Activated T-helper 1 cell treated with anti-CD3 and anti-CD28 coated beads, Interleukin-2, amount 50 U/mL, for 16 hours (primary cell): ENCODE measurements at places on chromosomes 16 and 17.
A peak's percentile ranks its signal among the peaks of the same experiment; 100 is the strongest.

DNA sequence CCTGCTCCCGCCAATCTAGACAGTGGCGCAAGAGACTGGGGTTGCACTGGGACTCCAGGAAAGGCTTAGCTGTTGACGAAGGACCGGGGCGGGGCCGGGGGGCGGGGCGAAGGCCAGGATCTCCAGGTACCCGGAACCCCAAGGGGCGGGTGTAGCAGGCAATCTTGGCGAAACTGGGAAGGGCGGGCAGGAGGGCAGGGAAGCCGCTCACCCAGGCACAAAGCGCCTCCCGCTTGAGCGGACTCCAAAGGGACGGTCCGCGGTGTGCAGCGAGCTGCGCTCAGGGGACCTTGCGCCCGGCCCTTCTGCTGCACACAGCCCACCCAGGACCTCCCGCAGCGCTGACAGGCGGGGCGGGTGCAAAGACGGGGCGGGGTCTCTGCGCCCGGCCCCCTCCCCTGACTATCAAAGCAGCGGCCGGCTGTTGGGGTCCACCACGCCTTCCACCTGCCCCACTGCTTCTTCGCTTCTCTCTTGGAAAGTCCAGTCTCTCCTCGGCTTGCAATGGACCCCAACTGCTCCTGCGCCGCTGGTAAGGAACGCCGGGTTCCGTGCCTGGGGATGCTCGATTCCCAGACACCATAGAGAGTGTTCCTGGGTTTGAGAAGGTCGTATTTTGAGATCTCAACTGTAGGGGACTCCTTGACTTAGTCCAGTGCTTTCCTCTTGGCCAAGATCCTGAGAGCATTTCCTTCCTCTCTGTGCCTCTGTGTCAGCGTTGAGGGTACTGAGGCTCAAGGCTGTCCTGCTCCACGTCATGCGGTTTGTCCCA lies at the start of gene MT1F:
TSS of gene MT1F (plus strand) at position 405 of the 772 bp plus-strand sequence. CDS start at position 505, 100 bp downstream.
- DNase-seq: peak; percentile 37

GRCh38 chr17:18141210-18141803 lies 32.8 kb downstream of the MYO15A start:
- no peak for DNase-seq

GRCh38 chr17:67519801-67520251 lies 142.7 kb downstream of the PITPNC1 start:
- no peak for DNase-seq

DNA sequence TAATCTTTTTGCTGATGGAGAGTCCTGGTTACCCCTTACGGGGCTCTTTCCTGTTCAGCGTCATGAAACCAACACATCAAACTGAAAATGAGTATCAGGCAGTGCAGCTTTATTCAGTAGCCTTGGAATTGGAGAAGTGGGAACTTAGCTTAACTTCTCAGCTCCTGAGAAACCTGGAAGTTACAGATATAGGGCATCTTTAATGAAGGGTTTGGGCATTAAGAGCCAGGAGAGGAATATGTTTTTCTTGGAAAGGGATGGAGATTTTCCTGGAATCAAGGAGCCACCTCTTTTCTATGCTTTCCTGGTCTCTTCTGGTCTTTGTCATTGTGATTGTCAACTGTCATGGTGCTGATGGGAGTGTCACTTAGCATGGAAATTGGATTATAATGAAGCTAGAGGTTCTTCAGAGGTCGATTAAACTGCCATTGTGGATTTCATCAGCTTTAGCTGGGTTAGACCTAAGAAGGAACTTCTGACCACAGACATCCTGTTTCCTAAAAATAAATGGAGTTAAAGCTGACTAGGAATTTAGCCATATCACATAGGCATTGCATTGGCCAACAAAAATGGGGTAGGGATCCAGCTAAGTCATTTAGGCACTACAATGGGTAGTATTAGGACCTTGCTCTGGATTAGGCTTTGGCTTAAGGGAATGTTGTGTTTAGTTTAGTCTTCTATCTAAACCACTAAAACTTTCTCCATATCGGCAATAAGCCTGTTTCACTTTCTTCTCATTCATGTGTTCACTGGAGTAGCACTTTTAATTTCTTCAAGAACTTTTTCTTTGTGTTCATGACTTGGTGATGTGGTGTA lies 186.4 kb downstream of the BCAS3 start:
- no peak for DNase-seq

GRCh38 chr16:49489686-49490320 lies 116.2 kb downstream of the C16orf78 start:
- no peak for DNase-seq

GRCh38 chr17:75428543-75429469 lies 23.3 kb upstream of the GRB2 start:
- no peak for DNase-seq

DNA sequence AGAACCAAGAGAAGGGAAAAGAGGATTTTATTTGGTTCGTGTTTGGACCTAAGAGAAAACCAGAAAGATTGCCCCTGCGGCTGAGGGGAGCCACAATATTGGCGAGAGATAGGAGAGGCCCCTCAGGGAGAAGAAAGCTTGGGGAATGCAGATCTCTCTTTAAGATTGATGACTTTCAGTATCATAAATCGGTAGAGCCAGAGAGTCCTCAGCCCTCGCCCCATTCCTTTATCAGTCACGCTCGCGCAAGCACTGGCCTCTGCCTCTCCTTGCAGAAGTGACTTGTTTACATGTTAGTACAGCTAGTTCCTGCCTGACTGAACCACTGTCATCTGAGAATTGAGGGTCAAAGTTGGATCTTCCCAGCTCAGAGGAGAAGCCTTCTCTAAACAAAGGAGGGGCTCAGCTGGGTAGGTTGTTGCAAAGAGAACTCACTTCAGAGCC lies 21.5 kb upstream of the KRT19 start:
- no peak for DNase-seq

- no peak for DNase-seq
Observed at GRCh38 chr17:172401-172800, 9.0 kb downstream of the DOC2B start.

DNA sequence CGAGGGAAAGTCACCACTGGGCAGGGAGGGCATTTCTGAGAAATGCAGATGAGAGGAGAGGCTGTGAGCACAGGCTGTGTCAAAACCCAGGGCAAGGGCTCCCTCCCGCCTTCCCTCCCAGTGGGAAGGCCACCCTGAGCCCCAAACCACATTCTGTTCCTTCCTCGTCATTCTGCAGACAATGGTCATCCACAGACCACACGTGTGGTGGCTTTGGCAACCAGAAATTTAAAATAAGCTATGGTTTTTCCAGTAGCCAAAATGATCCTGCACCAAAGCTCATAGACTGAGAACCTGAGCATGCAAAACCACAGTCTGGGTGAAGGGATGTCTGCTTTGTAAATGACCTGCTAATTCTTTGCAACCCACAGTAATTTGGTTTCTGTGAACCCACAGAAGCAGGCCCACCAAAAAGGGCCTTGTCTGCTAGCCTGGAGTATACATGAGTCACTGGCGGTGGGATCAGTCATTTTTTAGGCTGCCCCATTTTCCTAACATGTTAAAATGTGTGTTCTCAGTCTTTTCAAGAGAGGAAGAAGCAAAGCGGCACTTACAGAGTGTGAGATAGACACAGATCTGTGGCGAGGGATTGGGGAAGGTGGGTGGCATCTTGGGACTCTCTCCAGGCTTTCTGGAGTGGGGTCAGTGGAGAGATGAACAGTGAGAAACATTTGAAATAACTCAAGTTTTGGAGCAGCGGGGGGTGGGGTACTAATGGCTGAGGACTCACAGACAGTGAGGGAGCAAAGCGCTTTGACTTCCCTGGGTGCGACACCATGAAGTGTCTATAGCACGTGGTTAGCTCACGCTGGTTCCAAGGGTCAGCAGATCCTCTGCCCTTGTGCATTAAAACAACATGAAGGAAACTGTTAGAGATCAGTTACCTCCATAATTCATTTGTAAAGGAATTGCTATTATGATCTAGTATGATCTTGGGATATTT lies 20.5 kb downstream of the GRB7 start:
- DNase-seq: peak; percentile 43

DNA sequence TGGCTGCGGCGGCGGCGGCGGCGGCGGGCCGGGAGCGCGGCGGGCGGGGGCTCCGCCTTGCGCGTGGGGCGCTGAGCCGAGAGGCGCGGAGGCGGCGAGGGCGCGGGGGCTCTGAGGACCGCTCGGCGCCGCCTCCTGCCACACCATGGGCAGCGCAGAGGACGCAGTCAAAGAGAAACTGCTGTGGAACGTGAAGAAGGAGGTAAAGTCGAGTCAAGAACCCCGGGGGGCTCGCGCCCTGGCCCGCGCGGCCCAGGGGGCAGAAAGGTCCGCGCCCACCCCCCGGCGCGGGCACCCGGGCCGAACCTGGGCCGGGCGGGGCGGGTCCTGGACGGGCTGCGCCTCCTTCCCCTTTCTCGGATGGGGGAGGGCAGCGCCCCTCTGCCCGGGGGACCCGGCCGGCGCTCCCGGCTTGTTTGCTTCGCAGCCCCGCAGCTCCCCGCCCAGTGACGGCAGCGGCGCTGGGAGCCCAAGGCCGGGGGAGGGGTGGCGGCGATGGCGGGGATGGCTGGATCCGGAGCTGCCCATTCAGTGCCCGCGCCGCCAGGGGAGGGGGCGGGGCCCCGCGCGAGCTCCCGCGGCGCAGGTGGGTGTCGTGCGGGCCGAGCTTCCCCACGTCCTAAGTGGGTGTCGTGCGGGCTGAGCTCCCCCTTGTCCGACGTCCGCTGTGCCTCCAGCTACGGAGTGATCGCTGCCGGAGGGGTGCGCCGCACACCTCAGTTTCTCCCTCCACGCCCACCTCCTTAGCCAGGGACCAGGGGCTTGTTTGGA lies 428 bp downstream of the SGSM2 start:
- no peak for DNase-seq

DNA sequence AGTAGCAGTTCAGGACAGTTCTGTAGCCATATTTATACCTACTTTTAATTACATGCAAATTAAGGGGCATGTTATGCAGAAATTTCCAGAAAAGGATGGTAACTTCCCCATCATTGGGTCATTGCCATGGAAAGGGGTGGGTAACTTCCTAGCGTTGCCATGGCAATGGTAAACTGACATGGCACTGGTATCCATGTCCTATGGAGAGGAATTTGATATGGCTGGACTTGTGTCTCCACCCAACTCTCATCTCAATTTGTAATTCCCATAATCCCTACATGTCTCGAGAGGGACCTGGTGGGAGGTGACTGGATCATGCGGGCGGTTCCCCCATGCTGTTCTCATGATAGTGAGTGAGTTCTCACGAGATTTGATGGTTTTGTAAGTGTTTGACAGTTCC lies 35.6 kb upstream of the CACNG4 start:
- DNase-seq: no peak

DNA sequence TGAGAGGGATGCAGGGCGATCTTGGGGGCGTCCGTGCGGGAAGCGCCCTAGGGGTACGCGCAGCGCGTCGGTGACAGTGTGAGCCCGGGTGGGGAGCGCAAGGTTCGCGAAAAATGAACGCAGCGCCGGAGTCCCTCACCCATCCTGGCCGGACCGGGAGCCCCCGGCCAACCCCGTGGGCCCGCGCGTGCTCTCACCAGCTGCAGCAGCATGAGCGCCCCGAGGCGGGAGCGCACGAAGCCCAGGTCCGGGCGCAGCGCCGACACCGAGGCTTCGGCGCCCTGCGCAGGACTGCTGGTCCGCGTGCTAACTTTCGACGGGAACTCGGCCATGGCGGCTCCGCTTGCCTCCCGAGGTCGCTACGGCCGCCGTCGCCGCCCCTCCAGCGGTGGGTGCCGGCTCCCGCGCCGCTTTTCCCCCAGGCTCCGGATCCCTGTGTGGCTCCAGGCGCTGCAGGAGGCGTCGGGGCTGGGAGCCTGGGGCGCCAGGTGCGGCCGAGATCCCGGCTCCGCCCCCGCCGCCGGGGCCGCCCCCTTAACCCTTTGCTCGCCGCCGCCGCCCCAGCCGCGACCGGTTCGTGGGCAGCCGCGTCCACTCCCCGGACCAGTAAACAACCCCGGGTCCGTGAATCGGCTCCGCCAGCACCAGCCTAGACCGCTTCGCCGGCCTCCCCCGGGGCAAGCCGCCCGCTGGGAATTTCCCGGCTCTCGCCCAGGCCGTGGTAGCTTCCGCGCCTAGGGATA lies at the start of gene PLLP:
TSS of gene PLLP (minus strand) at position 464 of the 743 bp plus-strand sequence. CDS start at position 332, 132 bp downstream.
- DNase-seq: no peak

GRCh38 chr16:31876951-31877828 lies 3.6 kb downstream of the ZNF267 start:
- DNase-seq: no peak

GRCh38 chr16:1002399-1003166 lies 21.0 kb downstream of the SOX8 start:
- peak; percentile 46 for DNase-seq

DNA sequence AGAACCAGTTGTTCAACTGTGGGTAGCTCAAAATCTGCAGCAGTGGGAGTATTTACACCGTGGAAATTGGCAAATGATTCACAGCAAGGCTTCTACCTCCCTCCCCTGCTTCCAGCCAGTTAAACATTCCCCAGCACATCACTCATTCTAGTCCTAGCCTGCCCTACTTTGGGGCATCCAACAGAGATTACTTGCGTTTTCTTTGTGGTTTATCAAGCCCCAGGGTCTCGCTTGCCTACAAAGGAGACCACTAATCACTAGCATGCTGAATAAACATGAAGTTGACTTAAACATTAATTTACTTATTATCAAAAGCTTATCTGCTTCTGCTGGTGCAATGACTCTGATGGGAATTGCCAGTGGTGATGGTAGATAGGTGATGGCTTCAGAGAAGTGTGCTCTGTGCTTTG lies 94.5 kb downstream of the MARF1 start:
- DNase-seq: no peak
